ENCODE measurements at places on chromosomes 5 and 9. TPM values are rescaled to one million over a fixed set of nuclear protein-coding genes. Genes with fewer than 3 reads are reported as not detected.

RAD50 gene
- total RNA-seq = 46.0 TPM

PCDHGA8 gene
- total RNA-seq = 10.1 TPM

NR5A1 gene
- not detected for total RNA-seq

BTNL9 gene
- total RNA-seq = 4.7 TPM

SPTAN1 gene
- 528 TPM for total RNA-seq

RGS7BP gene
- total RNA-seq = 3.8 TPM

GNE gene
- total RNA-seq = 46.5 TPM

SLC34A1 gene
- not detected for total RNA-seq

FOXI1 gene
- not detected for total RNA-seq

PPIC gene
- total RNA-seq = 31.6 TPM

SPINK13 gene
- total RNA-seq = not detected

GPX8 gene
- 58.7 TPM for total RNA-seq

SAXO1 gene
- 0.05 TPM for total RNA-seq

FAM153A gene
- 1.9 TPM for total RNA-seq

PCDHGA12 gene
- 12.6 TPM for total RNA-seq

MAMDC4 gene
- 8.2 TPM for total RNA-seq

SLC38A9 gene
- 52.8 TPM for total RNA-seq

HAVCR2 gene
- 1.8 TPM for total RNA-seq

EMB gene
- 17.9 TPM for total RNA-seq

CDX1 gene
- not detected for total RNA-seq

CTXN3 gene
- total RNA-seq = 4.0 TPM

WNT8A gene
- not detected for total RNA-seq

DND1 gene
- total RNA-seq = 0.60 TPM

SLC6A19 gene
- 0.27 TPM for total RNA-seq

SYNPO gene
- 10.1 TPM for total RNA-seq

GPR21 gene
- total RNA-seq = 7.7 TPM

FTMT gene
- not detected for total RNA-seq

NUTM2G gene
- total RNA-seq = not detected

DMGDH gene
- 3.5 TPM for total RNA-seq

PCDHGB4 gene
- 20.7 TPM for total RNA-seq

MRPL36 gene
- total RNA-seq = 24.2 TPM

CEP72 gene
- total RNA-seq = 9.2 TPM

IL4 gene
- total RNA-seq = not detected

ZNF483 gene
- 52.1 TPM for total RNA-seq

PCDHGB3 gene
- total RNA-seq = 14.2 TPM

SOHLH1 gene
- 0.99 TPM for total RNA-seq

DNAH5 gene
- 0.49 TPM for total RNA-seq

GPR150 gene
- not detected for total RNA-seq

SV2C gene
- total RNA-seq = 3.1 TPM

SPINK4 gene
- not detected for total RNA-seq

GNA14 gene
- total RNA-seq = 4.3 TPM

ZDHHC11B gene
- total RNA-seq = 2.6 TPM

SPATA31D4 gene
- total RNA-seq = not detected

TMEM252 gene
- total RNA-seq = not detected

SLC25A51 gene
- total RNA-seq = 47.3 TPM

CNTNAP3B gene
- 39.9 TPM for total RNA-seq

EPB41L4B gene
- 8.9 TPM for total RNA-seq

OGN gene
- total RNA-seq = 296 TPM

CBY3 gene
- not detected for total RNA-seq

SLC34A3 gene
- total RNA-seq = not detected

NDOR1 gene
- 10.3 TPM for total RNA-seq

FBP1 gene
- 1.9 TPM for total RNA-seq

BARX1 gene
- total RNA-seq = not detected

SLCO6A1 gene
- not detected for total RNA-seq

Data from camera-type eye (tissue), 1 donor.